Activated CD4-positive, alpha-beta memory T cell treated with anti-CD3 and anti-CD28 coated beads, Interleukin-2, amount 10 ng/mL, durations not matched to agents 7 days and 5 days (primary cell): ENCODE measurements at places on chromosomes 7 and 10. TPM values are rescaled to one million over a fixed set of nuclear protein-coding genes. Genes with fewer than 3 reads are reported as not detected.

DNA sequence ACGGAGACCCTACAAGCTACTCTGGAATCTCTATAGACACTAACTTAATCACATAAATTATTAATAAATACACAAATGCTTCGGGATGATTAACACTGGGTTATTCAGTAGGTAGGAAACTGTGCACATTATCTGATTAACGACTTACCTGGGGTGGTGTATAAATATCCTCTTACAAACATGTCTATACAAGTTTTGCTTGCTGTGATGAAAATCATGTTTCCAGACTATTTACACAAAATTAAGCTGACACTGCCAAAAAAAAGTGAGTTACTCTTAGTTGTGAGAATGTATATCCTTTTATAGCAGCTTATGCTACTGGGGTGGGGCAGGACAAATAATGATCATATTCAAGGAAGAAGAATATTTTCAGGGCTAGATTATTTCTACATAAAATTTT lies 314.6 kb downstream of the C7orf25 start:
- no peak for DNase-seq

DNA sequence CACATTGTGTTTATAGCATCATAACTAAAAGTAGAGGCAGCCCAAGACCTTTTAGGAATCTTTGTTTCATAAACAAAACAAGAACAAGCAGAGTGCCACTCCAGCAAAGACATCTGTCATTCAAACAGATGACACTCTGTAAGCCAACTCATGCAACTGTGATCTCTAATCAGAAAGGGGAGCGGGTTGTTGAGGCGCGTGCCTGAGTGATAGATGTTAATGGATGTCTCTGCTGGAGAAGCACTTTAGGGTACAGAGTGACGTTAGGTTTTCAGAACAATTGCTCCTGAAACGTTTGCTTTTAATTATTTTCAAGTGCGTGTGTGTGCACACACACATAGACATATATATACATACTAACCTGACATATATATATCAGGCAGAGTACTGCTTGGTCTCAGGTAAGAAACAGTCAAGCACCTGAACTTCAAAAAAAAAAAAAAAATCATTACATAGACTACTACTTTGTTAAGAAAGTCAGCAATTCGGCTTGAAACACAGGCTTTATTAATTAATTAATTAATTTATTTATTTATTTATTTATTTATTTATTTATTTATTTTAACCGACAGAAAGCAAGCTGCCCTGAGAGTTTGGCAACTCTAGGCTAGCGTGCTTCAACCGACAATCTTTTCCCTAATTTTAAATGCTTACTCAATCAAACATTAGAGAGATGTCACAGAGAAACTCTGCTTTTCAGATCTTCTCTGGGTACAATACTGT lies 109.1 kb downstream of the POU6F2 start:
- DNase-seq = no peak

GRCh38 chr10:130542761-130543160 lies 406.6 kb downstream of the GLRX3 start:
- DNase-seq = no peak

GRCh38 chr7:98283127-98283886 lies 1.8 kb downstream of the BRI3 start:
- DNase-seq = no peak

- no peak for DNase-seq
Observed at GRCh38 chr10:126500866-126501265, 112.6 kb upstream of the ADAM12 start.

DNA sequence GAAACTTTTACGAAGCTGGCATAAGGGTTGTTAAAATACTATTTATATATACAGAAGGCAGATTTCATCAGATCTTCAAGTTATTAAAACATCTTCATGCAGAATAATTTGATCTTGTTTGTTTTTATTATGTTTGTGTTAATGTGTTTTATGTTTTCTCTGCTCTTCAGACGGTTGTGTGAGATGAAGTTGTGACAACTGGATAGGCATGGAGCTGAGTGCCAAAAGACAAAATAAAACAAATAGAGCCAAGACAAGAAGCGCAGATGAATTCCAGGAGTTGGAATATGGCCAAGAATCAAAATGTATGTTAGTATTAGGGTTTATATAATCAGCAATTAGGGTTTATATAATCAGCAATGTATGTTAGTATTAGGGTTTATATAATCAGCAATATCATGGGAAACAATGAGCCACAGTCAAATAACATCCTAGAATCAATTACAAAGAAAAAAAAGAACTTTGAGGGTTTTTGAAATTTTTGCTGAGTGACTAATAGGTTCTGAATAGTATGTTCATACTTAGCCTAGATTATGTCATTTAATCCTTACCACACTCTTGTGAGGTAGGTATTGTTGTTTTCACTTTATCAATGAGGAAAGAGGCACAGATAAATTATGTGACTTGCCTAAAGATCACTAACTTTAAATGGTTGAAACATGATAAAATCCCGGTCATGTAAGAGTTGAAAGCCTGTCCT lies 488.0 kb upstream of the STEAP1 start:
- no peak for DNase-seq

DNA sequence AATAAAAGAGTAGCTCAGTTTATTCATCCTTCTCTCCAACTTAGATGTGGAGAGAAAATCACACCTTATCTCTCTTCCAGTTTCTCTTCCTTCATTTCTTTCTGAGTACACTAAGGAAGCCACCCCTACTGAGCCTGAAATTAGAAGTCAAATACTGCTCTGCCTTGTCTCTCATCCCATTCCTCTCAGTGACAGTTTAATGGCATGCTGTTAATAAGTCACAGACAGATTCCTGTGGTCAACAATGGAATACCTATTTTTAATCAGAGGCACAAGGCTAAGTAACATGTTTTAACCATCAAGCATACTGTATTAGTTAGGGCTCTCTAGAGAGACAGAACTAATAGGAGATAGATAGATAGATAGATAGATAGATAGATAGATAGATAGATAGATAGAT lies 253.2 kb downstream of the HTR7 start:
- no peak for DNase-seq

Gene WDR86
- 1.1 TPM for total RNA-seq

Gene DLX6
- total RNA-seq = not detected

Gene ADAM22
- total RNA-seq = 1.5 TPM
